RWPE2 (cell line): ENCODE measurements at places on chromosomes 5 and 9.

- no peak for DNase-seq
Observed at GRCh38 chr9:112015149-112015548, 118.5 kb downstream of the UGCG start.

DNA sequence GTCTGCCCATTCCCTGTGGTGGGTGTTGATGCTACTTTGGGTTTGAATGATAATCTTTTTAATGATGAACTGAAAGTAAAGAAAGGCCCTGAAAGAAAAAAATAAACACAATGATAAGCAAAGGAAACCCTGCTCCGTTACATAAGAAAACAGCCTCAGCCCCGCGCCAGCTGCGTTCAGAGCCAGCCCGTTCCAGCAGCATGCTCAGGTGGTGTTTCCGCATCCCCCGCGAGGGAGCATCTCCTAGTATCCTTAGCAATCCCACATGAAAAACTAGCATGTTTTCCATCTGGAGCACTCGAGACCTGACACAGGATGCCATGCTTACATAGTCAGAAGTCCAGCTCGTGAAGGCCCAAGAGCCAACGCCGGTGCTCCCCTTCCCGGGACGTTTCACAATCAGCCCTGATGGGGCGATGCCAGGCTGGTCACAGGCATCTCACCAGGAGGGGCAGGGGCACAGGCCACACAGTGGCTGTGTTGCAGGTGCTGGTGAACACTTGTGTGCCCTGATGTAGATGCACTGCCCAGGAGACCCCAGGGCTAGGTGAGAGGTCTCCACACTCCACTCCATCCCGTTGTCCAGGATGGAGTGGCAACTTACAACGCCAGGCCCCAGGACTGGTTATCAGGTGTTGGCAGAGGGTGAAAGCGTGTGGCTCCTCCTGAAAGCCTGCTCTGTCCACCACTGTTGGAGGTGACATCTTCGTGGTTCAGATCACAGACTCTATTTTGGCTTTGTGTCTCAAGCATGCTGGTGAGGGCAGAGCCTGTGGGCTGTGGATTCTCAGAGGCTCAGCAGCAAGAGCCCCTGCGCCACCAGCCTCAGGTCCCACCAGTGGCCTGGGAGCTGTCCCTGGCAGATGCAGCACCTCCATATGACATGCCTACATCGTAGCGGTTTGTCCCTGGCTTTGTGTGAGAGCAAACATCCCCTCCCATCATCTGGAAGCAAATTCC is 246.8 kb upstream of the IRX1 start:
- DNase-seq: peak; percentile 48

DNA sequence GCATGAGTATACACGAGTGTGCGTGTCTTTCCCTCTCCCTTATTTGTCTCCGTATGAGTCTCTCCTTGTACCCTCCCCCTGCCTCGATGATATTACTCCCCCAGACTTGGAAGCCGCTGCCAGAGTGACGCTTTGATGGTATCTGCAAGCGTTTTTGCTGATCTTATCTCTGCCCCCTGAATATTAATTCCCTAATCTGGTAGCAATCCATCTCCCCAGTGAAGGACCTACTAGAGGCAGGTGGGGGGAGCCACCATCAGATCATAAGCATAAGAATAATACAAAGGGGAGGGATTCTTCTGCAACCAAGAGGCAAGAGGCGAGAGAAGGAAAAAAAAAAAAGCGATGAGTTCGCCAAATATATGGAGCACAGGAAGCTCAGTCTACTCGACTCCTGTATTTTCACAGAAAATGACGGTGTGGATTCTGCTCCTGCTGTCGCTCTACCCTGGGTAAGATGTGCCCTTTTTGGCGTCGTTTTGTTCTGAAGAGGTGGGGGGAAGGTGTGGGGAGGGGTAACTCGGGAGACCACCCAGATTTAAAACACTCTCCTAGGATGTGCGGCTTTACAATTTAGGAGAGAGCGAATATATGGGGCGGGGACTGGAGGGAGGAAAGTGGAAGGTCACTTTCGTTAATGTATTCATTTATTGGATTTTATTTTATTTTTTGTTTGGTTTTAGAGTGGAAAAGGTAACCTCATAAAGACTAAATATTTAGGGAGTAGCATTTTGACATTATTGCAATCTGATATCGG is at the start of gene GABRG2:
Gene GABRG2 (plus strand): TSS at position 119 of the 757 bp plus-strand sequence. CDS start 227 bp downstream, at position 346.
- no peak for DNase-seq

- no peak for DNase-seq
Observed at GRCh38 chr5:10756549-10756948, 4.5 kb downstream of the DAP start.

- DNase-seq: no peak
Observed at GRCh38 chr9:69141851-69142250, 32.2 kb upstream of the TJP2 start.

GRCh38 chr9:109717342-109717741 is 62.7 kb upstream of the PALM2AKAP2 start:
- DNase-seq: no peak

DNA sequence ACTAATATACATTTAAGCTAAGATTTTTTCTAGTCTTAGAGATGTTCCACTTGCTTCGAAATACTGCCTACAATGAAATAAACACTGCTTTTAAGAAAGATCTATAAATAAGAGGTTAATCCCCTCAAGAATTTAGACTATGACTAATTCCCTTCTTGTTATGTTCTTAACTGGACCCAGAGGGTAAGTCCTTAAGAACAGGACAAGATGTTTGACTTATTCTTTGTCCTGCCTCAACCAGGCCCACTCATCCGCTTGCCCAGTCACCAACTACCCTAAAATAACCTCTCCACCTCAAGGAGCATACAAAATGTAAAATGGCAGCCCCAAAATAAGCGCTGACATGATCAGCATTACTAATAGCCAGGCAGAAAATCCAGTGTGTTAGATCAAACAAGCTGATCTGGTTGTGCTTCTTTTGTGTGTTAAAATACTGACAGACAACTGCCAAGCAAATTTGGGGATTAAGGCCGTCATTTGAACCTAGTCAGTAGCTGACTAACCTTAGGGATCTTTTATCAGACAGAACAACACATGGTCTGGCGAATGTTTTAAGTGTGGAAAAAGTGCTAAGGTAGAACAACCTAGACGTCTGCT is 93.7 kb upstream of the SMC5 start:
- DNase-seq: no peak

DNA sequence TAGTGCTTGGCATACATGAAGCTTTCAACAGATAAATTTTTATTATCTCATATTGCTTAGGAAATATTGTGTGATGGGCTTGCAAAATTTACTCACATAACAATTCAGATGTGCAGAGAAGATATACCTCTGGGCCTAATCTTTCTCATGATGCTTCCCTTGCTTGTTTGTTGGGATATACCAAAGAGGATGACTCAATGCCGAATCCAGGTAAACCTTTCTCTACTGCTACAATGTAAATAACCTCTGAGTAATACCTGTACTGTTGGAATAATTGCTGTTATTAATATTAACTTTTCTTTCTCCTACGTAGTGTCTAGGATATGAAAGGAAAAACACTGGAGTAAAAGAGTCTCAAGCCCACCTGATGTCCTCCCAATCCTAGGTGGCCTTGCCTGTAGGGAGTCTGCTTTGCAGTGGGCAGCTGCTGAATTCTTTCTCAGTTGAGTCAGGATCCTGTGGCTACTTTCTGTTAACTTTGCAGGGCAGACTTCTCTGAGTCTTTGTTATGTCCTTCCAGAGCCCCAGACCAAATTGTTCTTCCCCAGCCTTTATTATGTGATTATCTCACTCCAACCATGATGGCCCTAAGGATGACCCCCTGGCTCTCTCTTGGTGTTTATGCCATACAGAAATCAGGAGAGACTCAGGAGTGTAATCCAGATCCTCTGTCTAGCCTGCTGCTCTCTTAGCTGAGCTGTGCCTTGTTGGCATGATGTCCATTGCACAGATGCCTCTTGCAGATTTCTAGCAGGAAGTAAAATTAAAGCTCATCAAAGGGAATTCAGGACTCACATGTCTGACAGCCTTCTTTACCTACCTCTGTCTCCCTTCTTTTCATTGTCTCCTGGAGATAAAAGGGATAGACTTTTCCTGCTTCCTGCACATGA is 208.1 kb downstream of the SNX18 start:
- DNase-seq: no peak

- DNase-seq: peak; percentile 48
Observed at GRCh38 chr5:179190851-179191505, 130.8 kb downstream of the ZNF354C start.

DNA sequence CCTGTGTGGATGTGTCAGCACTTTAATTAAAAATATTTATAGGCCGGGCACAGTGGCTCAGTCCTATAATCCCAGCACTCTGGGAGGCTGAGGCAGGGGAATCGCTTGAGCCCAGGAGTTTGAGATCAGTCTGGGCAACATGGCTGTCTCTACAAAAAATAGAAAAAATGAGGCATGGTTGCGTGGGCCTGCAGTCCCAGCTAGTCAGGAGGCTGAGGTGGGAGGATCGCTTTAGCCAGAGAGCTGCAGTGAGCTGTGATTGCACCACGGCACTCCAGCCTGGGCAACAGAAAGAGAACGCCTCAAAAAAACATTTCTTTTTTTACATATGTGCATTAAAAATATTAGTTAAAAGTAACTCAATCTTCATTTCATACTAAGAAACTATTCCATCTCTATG is 6.2 kb downstream of the TBC1D9B start:
- DNase-seq: no peak

DNA sequence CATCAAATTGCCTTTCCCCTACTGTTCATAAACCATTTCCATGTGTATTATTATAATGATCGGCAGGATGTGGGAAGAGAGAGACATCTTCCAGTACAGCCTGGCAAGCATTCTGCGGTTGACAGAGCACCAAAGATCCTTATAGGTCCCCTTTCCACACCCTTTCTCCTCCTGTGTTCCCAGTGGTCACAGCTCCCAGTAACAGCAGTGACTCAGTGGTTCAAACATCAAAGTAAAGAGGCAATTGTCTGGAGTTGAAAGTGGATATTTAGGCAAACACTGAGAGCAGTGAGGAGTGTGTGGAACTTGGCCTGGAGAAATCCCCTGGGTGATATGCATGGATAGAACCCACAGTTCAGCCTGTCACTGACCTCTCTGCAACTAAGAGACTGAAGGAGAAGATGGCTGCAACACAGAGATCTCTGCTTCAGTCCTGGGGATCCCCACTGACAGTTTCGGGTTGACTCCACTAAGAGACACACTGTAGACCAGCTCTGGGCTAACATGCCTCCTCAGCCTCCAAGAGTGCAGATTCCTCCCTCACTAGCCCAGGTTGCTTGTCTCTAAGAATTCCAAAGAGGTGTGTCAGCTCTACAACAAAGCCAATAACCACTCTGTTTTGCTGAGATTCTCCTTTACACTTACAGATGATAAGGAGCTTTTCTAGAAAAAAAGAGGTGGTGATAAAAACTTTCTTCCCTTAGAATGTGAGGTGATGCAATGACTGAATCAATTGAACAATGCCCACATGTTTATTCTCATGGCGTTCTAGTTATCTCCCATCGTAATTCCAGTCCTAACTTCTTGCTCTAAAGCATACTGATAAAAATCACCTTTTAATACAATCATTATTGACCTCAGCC is 94.4 kb upstream of the IL6ST start:
- DNase-seq: no peak

DNA sequence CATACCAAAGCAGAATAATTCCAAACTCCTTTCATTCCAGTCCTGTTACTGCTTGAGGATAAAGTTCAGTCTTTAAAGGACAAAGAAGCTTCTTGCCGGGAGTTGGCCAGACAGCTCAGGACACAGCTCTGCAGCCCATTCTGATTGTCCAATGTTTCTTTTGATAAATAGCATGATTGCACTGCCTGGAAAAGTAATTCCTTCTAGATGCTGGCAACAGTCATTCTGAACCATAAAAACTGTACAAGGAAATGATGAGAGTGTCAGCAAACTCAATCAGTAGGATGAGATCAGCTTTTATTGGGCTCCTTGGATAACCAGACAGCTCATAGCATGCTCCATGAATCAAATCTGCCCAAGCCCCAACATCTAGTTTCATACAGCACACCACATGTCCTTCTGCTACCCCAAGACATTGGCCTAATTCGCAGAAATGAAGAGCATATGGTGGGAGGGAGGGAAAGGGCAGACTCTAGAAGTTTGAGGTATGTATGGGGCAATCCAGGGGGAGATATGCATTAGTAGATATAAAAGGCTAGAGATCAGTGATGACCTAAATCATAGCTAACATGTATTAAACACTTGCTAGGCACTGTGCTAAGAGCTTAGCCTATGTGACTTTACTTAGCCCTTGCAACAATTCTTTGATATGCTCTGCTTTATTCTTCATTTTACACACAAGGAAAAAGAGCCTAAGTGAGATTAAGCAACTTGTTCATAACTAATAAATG is 219.9 kb upstream of the NREP start:
- no peak for DNase-seq

GRCh38 chr5:62306323-62306895 is 403 bp downstream of the KIF2A start:
- DNase-seq: peak; percentile 71

DNA sequence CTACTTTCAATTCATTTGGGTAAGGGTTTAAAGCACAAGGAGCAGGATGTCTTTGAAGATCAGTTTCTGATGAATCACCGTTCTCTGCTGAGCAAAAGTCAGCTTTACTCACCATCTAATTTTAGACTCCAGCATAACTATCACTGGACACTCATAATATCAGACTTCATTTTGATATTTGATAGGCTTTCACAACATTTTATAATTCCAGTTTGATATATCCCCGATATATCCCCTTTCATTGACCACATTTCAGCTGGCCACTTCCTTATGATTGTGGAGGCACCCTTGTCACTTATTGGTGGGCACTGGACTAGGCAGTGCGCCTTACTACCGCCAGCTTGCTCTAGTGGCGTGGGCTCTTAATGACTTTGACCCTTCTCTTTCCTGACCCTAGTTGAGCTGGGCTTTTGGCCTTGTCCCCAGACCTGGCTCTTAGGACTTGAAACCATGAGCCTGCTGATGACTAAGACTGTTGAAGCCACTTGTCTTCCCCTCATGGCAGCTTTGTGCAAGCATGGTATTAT is 46.8 kb downstream of the CYSTM1 start:
- DNase-seq: no peak

DNA sequence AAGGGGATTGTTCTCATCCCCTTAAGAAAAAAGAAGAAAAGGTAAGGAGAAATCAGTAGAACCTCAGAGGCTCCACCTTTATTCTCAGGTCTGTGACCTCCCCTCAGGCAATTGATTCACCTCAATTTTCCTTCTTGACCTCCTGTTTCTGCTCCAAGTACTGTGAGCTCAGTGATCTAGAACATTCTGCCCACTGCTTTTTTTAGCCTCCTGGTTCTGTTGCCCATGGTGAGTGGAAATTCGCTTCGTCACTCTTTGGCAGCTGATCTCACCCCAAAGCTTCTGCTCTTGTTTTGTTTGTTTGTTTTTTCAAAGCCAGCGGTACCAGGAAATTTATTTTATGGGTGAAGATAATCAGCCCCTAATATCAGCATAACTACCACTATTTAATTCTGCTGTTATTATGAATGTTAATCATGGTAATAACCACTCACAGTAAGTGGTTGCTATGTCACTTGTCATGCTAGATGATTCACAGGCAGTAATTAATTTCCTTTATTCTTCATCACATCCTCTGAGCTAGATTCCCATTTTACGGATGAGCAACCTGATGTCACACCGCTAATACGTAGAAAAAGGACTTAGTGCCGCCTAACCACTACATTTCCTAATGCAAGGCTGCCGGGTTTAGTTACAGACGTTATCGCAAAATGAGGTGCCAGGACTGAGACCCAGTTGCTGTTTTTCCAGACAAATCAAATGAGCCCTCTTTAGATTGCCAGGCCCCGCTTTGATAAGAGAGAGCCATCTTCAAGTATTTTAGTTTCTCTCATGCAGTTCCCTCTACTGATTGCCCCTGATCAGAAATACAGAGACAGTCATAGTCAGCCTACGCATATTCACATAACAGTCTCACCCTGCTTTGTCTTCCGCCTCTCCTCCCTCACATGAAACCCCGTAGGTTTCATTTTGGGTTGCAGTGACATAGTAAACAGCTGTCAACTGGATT is 78.2 kb downstream of the CYFIP2 start:
- no peak for DNase-seq

GRCh38 chr5:57658018-57658417 is 175.4 kb upstream of the ACTBL2 start:
- no peak for DNase-seq
